ENCODE measurements at places on chromosomes 5 and 9.

- no peak for DNase-seq
These were observed 218.9 kb upstream of the NMUR2 start for GRCh38 chr5:152623951-152624350.

DNA sequence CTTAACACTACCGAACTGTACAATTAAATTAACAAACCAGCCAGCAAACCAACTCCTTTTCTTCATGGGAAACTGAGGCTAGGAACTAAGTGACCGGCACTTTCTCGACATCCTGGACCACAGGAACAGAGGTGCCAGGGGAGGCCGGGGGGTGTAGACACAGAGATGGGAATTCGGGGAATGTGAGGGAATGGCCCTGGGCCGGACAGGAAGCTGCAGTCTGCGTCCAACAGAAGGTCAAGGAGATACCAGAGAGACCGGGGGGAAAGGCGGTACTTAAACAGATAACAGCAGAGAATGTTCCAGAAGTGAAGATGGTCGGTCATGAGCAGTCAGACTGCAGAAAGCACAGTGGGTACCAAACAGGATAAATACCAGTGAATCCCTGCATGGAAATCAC is 40.3 kb downstream of the DBH start:
- DNase-seq = no peak

- DNase-seq = no peak
These were observed 8.2 kb upstream of the ZFYVE16 start for GRCh38 chr5:80399526-80400239.

DNA sequence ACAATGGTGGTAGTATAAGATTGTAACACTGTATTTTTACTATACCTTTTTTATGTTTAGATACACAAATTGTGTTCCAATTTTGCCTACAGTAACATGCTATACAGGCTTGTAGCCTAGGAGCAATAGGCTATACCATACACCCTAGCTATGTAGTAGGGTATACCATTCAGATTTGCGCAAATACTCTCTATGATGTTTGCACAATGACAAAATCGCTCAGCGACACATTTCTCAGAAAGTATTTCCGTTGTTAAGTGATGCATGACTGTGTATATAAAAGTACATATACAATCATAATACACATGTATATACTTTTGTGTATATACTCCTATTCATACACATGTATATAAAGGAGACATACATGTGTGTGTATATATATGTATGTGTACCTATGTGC is 34.8 kb downstream of the ENC1 start:
- DNase-seq = no peak

- DNase-seq = no peak
These were observed 10.9 kb upstream of the UBLCP1 start for GRCh38 chr5:159252195-159252594.

- DNase-seq = no peak
These were observed 37.1 kb upstream of the FAM169A start for GRCh38 chr5:74903165-74903787.

- DNase-seq = no peak
These were observed 50.8 kb downstream of the DTWD2 start for GRCh38 chr5:118937393-118938061.

DNA sequence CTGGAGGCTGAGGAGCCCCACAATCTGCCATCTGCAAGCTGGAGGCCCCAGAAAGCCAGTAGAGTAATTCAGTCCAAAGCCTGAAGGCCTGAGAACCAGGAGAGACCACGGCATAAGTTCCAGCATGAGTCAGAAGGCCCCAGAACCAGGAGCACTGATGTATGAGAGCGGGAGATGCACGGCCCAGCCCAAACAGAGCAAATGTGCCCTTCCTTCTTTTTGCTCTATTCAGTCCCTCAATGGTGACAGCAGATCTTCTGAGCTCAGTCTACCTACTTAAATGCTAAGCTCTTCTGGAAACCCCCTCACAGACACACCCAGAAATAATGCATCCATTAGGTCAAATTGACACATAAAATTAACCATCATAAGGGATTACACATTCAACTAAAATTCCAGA is 277.6 kb downstream of the ATPSCKMT start:
- no peak for DNase-seq

All from mesothelial cell of epicardium (in vitro differentiated cells).